ENCODE measurements at places on chromosomes 7 and 10.

DNA sequence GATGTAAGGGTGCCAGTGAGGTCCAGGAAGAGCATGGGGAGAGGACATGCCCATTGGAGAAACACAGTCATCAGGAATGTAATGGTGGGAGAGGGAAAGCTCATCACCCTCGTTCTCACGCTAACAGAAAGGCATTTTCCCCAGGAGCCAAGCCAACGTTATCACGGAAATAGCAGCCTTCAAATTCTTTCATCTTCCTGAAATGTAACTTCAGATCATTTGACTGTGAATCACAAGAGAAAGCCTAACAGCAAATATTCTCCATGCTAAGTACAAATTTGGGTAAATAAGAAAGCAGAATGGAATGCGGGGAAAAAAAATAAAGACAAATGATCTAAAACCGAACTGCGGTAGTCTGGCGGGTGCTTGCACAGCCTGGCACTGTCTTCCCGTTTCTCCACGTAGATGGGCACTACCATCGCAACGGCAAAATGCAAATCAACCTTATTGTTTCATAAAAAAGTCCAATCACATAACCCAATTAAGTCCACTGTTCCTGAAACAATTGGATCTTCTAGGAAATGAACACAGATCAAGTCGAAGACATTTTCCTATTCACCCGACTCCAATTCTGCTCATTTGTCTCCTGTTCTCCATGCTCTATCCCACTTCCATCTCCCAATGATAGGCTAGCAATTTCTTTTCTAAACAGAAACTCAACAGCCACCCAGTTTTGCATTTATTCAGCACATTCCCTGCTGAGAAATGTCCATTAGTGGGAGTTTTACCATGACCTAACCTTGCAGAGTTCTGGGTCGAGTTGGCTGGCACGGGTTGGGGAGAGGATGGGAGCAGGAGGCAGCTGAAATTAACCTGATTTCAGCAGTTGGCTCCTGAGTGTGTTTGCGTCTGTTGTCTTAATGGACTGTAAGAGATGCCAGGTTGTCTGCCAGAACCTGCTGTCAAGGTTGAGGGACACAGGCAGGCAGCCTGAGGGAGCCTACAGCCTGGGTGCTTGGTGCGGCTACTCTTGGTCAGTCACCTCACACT, 74.6 kb upstream of the FRMD4A start:
- DNase-seq, result no peak

GRCh38 chr7:70212281-70212680, 614.0 kb downstream of the AUTS2 start:
- no peak for DNase-seq

DNA sequence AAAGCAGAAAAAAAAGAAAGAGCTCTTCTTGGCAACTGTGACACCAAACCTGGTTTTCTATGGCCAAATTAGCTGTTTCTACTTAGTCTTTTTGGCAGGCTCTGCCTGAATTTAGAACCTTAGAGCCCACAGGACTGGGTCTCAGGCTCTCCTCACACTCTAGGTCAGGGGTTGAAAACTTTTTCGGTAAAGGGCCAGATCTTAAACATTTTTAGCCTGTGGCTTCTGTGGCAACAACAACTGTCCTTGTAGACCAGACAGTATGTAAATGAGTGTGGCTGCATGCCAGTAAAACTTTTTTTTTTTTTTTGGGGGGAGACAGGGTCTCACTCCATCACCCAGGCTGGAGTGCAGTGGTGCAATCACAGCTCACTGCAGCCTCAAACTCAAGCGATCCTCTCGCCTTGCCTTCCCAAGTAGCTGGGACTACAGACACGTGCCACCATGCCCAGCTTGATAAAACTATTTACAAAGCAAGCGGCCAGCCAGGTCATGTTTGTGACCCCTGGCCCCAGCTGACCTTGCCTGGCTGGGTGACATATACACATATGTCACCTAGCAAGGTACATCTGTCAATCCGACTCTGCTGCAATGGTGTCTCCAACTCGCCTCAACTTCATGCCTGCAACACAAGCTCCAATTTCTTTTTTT, 17.4 kb downstream of the KPNA7 start:
- no peak for DNase-seq

DNA sequence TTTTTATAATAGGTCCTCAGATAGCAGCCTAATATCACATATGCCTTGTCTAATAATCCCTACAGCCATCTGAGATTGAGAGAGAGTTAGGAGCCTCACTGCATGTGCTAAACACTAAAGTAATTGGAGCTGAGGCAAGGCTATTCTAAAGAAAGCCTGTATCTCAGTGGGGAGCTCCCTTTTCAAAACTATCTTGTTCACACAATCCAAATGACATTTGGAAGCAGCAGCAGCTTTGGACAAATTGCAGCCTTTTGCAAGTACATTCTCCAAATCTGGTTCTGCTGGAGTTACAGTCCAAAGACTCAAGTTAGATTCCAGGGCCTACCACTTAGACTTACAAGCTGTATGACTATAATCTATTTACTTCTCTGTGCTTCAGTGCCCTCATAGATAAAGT, 104.5 kb downstream of the MACC1 start:
- DNase-seq, result no peak

- no peak for DNase-seq
These were observed 35.3 kb downstream of the PCBD1 start for GRCh38 chr10:70853038-70853437.

Data from GF-D8 (cell line).